OCI-LY7 (cell line): ENCODE measurements at places on chromosomes 7 and 10.

DNA sequence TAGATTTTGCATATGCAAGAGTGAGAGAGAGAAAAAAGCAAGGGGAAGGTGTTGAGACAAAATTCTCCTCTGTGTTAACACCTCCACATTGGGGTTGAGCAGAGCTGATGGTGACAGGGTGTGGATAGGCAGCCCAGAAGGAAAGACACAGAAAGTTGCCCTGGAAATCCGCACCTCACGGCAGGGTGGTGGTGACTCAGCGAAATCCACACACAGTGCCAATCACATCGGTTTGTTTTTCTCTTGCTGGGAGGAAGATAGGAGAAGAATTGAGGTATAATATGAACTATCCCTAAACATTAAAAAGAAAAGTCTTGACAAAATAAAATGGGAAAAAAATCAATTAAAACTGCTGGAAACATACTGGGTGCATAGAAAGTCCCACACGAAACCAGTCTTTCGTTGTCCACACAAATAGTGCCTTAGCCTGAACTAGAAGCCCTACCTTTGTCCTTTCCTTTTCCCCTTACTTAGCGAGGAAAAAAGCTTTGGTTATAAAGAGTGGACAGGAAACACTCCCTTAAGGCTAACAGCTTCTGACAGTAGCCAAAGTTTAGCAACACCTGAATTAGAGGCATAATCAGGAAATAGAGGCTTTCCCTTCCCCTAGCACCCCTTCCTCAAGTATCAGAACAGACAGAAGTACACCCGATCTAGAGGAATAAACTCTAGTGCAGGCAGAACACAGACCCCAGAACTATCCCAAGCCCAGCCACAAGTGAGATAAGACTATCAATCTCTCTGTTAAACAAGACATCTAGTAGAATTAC lies 39.2 kb upstream of the DNAJC1 start:
- no peak for DNase-seq

GRCh38 chr7:6168477-6168868 lies 104.0 kb downstream of the CYTH3 start:
- DNase-seq = no peak

- no peak for DNase-seq
Measured at GRCh38 chr7:147363101-147363500, 1227.5 kb upstream of the C7orf33 start.

- DNase-seq = no peak
Measured at GRCh38 chr7:107846324-107846723, 43.3 kb upstream of the SLC26A3 start.

GRCh38 chr10:8171008-8171407 lies 116.5 kb downstream of the GATA3 start:
- DNase-seq = no peak
